ENCODE measurements at places on chromosomes 12 and 14.

- DNase-seq = no peak
Measured at GRCh38 chr12:53670971-53671370, 4.9 kb downstream of the ATP5MC2 start.

- DNase-seq = no peak
Measured at GRCh38 chr12:123950476-123951349, 21.9 kb downstream of the CCDC92 start.

GRCh38 chr14:90554341-90554740, 157.5 kb downstream of the CALM1 start:
- DNase-seq = no peak

DNA sequence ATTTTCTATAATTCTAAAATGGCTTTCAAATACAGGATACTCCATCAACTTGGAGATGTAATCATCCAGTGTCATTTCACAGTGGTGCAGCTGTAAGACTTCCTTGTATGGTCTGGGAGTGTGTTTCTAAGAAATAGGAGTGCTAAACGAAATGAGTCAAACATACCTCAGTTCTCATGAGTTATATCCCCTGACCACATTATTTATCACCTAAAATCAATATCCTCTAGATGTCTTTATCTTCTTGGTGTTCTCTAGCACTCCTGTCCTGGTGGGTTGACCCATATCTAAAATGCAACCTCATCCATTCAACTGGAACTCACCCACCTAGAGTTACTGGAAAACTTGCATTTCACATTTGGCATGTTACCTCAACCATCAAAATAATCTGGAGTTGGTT, 33.2 kb downstream of the TMEM30B start:
- DNase-seq = peak; percentile 47

DNA sequence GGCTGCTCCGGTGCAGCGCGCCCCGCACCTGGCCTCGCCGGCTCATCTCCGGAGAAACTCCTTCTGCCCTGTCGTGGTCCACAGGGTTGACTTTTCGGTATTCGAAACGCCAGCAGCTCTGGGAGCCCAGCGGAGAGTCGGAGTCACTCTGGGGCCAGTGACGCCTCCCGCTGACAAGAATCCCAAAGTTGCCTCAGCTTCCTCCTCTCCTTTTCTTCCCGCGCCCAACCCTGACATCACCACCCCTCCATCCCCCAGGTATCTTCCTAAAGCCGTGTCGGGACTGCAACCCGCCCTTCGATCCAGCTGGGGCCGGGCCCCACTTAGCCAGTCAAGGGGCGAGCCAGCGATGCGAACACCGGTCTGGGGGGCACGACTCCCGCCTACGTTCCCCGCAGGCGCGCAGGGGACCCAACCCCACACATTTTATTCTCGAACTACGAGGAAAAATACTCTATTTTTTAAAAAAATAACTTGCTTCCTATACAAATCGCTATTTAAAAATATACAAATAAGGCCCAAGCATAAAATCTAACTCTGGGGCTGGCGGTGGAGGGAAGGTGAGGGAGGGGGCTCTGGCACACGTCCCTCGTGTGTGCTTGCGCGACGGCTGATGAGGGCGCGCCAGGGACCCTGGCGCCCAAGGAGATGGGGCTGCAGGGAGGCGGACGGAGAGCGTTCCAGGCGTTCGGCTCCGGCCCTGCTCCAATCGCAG, 2.1 kb downstream of the NKX2-8 start:
- DNase-seq = no peak

DNA sequence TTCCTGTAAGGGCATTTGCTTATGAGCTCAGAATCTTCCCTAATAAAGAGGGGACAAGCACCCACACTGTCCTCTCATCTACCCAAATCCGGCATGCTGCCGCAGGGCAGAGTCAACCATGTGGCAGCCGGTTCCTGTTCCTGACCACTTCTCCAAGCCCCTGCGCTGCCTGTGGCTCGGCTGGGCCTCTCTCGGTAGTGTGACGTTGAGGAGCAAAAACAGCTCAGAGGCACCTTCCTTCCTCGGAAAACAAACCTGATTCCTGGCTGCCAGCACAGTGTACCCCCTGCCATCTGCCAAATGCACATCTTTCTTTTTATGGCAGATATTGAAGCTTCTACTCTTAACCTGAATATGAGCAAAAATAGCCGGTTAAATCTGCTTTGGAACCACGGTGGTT, 50.5 kb downstream of the CFAP251 start:
- no peak for DNase-seq

DNA sequence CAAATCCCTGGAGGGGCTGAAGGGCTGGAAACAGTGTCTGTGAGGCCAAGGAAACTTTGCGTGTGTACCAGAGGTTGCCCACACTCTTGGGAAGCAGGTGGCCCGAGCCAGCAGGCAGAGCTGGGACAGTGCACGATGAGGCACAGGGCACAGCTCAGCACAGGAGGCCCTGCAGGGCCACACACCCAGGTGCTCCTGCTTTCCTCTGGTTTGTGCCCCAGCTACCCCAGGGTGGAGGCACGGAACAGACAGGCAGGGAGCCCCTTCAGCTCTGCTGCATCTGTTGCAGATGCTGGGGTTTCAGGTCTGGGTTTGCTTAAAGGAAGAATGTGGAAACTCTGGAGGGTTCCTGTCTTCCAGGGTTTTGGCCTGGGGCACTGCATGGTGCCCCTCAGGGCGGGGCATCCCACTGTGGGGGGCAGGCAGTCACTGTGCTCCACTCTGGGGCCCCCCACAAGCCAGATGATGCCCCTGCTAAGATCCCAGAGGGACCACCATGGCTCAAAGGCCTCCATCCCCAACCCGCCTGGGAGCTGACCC, 8.6 kb downstream of the TMEM179 start:
- no peak for DNase-seq

DNA sequence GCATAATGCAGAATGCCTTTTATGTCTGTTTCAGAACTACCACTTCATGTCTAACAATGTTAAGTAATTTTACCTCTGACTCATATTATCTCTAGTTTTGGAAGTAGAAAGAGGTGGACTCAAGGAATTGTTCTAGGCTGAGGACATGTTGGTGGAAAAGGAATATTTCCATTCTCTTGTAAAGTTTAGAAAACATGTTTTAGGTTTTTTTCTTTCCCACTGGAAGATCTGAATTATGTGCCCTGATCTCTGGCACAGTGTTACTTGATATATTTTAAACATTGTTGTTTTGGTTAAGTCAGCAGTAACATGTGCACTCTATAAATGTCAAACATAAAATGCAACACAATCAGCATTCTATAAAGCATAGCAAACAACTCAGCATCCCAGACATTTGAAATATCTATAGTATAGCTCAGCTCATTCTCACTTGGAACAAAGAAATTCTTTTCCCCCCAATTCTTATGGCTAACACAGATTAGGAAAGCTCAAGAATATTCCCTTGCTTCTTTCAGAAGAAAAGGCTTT, 202.3 kb downstream of the STXBP6 start:
- DNase-seq = no peak

- DNase-seq = peak; percentile 37
Measured at GRCh38 chr12:58424735-58425392, 483.5 kb downstream of the ATP23 start.

- no peak for DNase-seq
Measured at GRCh38 chr14:55867719-55868118, 250.5 kb upstream of the PELI2 start.

GRCh38 chr14:39974036-39974435, 541.8 kb upstream of the FBXO33 start:
- no peak for DNase-seq

DNA sequence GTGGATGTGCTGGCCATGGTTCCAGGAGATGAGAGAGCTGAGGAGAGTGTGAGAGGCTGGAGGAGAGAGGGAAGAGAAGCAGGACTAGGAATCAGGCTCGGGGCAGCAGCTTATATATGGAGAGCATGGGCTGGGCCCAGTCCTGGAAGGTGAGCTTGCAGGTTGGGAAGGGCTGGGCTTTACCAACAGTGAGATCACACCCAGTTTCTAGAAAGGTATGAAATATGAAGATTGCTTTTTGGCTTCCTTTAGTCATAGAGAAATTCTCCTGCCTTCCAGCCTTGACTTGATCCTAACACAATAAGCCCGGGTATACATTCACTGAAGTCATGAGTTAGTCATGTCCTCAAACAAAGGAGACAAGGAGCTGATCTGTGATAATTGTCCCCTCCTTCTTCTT, at the start of gene KRT6A:
Gene KRT6A (minus strand): TSS at position 86 of the 400 bp plus-strand sequence. CDS start 69 bp downstream, at position 17.
- peak; percentile 62 for DNase-seq

DNA sequence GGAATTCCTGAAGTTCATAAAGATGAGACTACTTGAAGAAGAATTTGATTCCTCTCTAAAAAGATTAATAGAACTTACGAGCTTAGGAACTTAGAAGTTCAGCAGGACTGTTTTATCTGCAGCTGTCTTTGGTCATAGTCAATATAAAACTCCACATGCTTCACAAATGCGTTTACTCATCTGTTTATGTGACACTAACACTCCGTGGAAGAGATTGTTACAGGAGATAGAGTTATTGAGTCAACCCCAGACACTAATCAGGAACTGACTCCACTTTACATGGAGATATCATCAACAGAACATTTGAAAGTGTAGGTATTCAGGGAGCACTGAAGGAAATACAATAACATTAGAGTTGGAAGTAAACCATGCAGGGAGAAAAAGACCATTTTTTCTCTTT, 92.8 kb downstream of the LRFN5 start:
- no peak for DNase-seq

- no peak for DNase-seq
Measured at GRCh38 chr14:89139404-89140247, 277.4 kb downstream of the FOXN3 start.

DNA sequence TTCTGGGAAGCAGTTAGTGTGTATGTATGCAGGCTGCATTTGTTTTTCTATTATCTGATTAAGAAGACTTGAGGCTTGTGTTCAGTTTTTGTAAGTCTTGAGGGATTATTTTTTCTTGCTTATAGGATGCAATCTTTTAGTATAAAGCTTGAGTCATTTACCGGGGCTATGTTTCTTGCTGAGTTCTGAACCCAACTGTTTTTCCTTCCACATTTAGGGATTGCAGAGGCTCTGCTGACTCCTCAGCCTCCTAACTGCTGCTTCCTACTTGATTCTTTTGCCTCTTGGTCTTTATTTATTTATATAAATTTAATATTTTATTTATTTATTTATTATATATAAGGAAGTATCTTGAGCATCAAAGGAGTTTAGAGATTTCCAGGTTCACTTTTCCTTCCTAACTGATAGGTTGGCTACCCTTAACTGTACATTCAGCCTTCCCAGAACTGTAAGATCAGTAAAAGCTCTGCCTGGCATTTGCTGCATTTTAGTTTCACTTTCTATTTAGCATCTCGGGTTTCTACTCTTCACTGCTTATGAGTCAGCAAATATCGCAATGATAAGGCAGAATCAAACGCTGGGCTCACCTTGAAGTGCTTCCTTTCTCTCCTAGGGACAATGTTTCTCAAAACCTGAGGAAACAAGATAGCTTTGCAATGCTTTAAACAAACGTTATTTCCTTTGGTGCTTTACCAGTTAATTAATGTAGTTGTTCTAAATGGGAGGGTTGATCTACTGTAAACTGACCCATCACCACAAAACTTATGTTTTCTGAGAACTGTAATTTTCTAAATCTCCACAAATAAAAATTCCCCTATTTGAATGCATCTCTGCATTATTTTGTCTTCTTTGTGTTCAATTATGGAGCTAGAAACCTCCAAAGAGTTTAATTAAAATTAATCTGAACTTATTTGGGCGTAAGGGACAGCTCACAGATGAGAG, 1183.7 kb upstream of the TMEM132C start:
- peak; percentile 81 for DNase-seq

GRCh38 chr12:120470150-120470784, 719 bp upstream of the SRSF9 start:
- no peak for DNase-seq

- peak; percentile 84 for DNase-seq
Measured at GRCh38 chr12:55955800-55956508, 9.9 kb downstream of the PMEL start.

DNA sequence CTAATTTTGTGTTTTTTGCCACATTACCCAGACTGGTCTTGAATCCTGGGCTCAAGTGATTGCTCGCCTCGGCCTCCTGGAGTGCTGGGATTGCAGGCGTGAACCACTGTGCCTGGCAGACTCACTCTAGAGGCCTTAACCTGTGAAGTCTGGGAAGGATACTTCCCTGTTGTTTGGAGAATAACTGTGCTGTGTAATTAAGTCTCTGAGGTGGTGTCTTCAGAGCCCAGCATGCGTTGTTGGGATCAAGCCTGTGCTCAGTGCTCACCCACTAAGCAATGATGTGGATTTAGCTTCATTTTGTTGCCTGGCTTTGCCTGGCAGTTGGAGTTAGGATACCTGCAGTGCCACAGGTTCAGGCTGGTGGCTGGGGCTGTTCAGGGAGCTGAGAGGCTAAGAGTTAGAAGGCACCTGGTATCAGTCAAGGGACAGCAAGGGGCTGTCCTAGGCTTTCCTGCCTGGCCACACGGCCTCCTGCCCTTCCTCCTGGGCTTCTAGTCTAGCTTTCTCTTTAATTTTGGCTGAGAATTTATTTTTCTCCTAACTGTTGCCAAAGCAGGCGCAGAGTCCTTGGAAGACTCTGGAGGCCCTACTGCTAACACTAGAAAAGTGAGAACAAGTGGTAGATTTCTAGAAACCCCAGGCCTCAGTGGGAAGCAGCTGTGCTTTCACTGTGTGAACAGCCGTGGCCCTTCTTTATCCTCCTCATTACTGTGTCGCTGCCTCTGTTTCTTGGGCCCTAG, 38.5 kb downstream of the EP400 start:
- DNase-seq = no peak

- no peak for DNase-seq
Measured at GRCh38 chr14:85336817-85337216, 193.1 kb upstream of the FLRT2 start.

DNA sequence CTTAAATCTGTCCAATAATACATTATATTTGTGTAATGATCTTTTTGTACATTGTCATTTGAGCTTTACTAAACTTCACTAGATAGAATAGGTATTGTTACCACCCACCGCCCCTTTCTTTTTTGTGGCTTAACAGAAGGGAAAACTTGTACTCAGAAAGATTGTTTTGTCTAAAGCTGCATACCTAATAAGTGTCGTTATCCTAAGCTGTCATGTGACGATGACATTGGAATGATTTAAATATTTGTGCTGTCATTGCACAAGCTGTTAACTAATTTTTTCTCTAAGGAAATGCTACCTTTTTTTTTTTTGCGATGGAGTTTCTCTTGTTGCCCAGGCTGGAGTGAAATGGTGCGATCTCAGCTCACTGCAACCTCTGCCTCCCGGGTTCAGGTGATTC, 3.6 kb downstream of the DIP2B start:
- DNase-seq = no peak

DNA sequence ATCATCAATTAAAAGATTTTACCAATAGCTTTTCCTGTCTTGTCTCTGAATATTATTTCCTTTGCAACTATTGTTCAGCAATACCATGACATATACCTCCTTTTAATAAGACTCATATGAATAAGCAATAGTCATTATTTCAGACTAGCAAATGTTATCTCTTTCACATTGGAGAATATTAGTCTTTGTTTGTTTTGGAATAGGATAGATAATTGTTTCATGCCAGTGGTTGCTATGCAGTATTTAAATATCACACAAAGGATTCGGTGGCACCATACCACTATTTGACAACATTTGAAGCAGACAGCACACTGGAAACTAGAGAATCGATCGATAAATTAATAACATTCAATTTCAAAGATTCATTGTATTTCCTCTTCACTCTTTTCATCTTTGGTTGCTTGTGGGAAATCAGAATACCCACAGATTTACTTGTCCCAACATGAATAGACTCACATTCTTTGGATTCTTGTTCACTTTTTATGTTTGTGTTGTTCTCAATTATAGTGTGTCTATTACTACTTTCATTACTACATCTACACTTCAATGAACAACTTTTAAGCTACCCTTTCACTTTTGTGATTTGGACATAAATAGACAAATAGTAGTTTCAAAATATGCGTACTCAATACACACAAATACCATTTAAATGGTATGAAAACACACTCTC, 42.7 kb upstream of the TBPL2 start:
- DNase-seq = no peak

All from PC-9 (cell line).